ENCODE measurements at places on chromosomes 12 and 14.

DNA sequence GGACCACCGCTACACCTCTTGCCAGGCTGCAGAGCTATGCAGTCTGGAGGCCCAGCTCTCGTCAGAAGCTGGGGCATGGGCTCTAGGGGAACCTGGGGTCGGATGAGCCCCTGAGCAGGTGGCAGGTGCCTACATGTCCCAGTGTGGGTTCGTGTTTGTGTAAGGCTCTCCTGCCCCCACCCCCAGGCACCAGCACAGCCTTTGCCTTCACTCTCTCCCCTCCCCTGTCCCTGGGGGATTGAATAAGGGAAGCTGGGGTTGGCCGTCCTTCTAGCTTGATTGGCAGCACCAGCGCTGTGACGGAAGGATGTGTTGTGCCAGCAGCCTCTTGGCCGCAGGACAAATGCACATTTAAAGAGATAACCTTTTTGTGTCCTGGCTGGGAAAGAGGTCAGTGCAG lies 34.8 kb upstream of the TSPAN9 start:
- no peak for DNase-seq

DNA sequence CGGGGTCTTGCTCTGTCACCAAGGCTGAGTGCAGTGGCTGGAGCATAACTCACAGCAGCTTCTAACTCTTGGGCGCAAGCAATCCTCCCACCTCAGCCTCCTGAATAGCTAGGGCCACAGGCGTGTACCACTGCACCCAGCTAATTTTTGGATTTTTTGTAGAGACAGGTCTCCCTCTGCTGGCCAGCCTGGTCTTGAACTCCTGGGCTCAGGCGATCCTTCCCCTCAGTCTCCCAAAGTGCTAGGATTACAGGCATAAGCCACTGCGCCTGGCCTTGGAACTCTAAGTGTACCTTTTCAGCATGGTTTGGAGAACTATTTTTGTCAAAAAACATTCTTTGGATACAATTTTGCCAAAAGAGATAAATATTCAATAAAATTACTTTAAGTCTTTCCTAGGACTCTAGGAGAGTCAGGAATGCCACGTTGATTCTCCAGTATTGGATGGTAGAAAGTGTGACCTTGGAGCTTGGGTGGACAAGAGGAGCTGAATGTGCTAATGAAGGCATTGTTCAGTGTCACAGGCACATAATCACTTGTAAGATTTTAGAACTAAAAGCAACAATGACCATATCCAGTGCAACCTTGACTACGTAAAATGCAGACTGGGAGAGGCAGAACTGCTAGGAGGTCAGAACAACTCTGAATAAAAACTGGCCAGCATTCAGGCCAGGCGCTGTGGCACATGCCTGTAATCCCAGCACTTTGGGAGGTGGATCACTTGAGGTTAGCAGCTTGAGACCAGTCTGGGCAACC lies 2.8 kb downstream of the SRSF9 start:
- no peak for DNase-seq

GRCh38 chr12:47995981-47996401 lies 8.3 kb downstream of the COL2A1 start:
- DNase-seq: no peak

DNA sequence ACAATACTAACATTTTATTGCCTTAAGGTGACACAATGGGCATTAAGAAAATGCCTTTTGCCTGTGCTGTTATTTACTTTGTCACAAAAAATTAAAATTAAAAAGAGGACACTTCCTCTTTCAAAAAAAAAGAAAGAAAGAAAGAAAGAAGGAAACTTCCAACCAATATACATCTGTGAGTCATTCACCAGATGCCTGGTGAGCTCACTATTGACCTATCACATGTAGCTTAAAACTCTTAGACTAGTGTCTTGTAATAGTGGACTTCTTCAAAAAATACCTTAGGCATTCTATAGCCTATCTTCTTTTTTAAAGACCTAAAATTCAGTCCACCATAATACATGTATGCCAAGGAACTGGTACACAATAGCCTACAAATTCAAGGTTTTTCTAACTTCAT lies 4.9 kb upstream of the SOX5 start:
- DNase-seq: no peak

DNA sequence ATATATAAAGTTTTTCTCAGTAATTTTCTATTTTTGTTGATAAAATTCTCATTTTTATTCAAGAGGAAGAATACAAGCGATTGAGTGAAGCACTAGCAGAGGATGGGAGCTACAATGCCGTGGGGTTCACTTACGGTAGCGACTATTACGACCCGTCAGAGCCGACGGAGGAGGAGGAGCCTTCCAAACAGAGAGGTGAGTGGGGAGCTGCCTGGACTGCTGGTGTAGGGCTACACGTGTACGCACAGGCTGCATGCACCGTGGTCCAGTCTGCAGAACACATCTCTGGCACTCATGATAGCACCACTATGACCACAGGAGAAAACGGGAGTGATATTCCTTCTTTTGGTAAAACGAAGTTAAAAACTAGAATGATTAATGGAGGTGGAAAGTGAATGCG lies 3.9 kb downstream of the SFSWAP start:
- no peak for DNase-seq

DNA sequence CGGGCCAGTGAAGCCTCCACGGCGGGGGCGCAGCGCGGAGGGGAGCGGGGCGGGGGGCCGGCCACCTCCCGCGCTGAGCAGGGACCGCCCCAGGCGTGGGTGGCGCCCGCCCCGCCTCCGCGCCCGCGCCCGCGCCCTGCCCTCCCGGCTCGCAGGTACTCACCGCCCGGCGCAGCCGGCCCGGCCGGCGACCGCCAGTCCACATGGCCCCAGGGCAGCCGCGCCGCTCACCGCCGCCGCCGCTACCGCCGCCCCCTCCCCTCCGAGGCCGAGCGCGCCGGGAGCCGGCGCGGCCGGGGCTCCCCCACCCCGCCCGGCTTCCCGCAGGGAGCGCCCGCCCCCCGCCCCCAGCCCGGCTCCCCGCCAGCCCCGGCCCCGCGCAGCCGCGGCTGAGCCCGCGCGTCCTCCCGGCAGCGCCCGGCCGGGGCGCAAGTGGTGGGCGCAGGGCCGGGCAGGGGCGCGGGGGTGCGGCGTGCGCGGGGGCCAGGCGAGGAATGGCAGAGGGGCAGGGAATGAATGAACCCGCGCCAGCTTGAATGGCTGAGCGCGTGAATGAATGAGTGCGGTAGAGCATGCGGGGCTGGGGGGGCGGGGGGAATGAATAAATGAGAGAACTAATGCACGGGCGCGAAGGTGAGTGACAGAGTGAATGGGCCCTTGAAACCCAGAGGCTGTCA lies at the start of gene BEGAIN:
TSS of gene BEGAIN (minus strand) at position 332 of the 677 bp plus-strand sequence. CDS start at position 205, 127 bp downstream.
- no peak for DNase-seq

- no peak for DNase-seq
Measured at GRCh38 chr12:111149299-111149698, 219.6 kb downstream of the PHETA1 start.

DNA sequence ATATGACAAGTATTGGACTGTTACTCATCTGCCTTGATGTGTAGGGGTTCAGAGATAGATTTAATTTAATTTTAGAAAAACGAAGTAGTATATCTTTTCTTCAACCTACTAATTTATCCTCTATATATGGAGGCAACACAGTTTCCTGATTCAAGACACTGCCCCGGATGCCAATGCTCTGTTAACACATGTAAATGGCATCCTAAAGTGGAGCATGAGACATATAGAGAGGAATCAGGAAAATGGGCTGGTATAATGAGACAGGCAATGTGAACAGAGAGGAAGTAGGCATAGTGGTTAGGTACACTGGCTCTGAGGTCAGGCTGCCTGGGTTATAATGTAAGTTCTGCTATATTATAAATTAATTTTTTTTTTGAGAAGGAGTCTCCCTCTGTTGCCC lies 85.6 kb downstream of the OTOGL start:
- DNase-seq: no peak

DNA sequence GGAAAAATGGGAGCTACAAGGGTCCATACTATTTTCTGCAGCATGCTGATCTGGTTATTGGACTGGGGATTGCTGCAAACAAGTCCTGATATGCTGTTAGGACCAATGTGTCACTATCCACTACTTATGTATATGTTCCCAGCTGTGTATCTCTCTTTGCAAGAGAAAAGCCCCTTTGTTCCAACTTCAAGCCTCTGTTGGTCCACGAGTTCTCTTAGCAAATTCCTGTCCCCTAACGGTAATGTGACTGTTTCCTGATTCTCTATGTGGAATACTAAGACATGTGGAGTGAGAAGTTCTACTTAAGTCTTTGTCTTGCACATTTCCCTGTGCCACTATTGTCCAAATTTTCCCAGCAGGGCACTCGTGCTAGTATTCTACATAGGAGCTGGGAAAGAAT lies 557.7 kb downstream of the FSCB start:
- DNase-seq: no peak

- DNase-seq: no peak
Measured at GRCh38 chr12:57485695-57486094, 2.2 kb upstream of the MARS1 start.

- no peak for DNase-seq
Measured at GRCh38 chr12:43551971-43552559, at the start of gene ADAMTS20. TSS of gene ADAMTS20 (minus strand) at chr12:43552203. CDS start at chr12:43551921, 282 bp downstream.

DNA sequence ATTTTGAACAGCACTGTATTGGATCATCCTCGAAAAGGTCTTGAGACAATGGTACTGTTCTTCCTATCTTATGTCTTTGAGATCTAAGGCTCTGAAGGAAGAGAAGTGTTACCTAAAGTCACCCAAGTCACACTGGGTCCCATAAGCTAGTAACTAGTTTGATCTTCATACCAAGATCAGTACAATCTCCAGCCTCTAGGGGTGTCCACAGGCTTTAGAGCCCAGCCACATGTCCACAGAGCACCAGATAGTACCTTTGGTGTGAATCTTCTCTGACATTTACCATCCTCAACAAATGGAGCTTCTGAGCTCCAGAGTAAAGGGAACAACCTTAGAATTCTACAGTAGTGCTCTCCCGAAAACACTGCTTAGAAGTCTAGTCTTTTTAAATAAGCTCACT lies 78.7 kb downstream of the KSR2 start:
- DNase-seq: no peak

- no peak for DNase-seq
Measured at GRCh38 chr12:33427071-33427470, 12.5 kb downstream of the SYT10 start.

- no peak for DNase-seq
Measured at GRCh38 chr14:64801800-64802199, 77.9 kb downstream of the SPTB start.

- no peak for DNase-seq
Measured at GRCh38 chr12:70180130-70180529, 63.1 kb upstream of the CNOT2 start.

DNA sequence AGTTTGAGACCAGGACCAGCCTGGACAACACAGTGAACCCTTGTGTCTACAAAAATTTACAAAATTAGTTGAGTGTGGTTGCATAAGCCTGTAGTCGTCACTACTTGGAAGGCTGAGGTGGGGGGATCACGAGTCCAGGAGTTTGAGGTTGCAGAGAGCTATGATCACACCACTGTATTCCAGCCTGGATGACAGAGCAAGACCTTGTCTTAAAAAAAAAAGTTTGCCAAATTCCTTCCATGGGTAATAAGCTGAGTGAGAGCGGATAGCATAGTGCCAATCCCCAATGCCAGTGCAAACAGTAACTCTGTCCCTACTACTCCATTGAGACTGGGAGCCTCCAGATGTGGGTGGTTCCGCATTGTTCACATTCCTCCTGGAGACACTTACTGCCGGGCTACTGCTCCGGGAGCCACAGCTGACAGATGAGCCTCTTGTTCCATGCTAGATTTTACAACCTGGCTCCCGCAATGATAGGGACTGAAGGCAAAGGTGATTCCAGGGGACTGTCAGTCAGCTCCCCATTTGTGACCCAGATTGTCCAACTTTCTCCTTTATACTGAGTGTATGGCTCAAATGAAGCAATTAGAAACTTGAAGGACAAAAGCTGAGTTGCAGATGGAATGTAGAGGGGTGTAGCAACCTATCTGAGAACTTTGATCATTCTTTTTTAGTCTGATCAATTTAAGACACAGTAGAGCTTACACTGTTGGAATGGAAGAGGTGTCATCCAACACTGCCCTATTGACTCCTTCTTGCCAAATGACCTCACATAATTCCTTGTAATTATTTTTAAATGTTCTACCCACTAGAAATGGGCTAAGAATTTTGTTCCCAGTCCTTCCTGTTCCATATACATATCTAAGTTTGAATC lies 13.4 kb upstream of the FRMD6 start:
- no peak for DNase-seq
